Right cardiac atrium (tissue), 5 donors: ENCODE measurements at places on chromosomes 2 and 18. TPM values are rescaled to one million over a fixed set of nuclear protein-coding genes. Genes with fewer than 3 reads are reported as not detected.

- DNase-seq, result no peak
Measured at GRCh38 chr2:178392215-178392614, 58.8 kb downstream of the PRKRA start.

Gene TRPM8
- total RNA-seq, result not detected

DNA sequence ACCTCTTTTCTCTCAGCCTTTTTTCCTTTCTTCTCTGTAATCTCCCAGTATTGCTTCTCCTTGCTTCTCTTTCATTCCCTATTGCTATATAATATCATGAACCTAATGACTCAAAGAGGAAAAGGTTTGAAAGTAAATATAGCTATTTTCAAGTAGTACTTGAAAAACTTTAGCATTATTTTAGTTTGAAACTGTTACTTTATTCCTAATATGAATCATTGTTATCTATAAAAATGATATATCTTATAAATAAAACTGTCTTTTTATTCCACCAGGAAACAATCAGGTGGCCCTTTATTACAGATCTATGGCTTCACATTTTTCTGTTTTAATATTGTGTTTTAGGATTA is 311 bp upstream of the SCN1A start:
- DNase-seq, result no peak

Gene MAL
- total RNA-seq, result 10.0 TPM

DNA sequence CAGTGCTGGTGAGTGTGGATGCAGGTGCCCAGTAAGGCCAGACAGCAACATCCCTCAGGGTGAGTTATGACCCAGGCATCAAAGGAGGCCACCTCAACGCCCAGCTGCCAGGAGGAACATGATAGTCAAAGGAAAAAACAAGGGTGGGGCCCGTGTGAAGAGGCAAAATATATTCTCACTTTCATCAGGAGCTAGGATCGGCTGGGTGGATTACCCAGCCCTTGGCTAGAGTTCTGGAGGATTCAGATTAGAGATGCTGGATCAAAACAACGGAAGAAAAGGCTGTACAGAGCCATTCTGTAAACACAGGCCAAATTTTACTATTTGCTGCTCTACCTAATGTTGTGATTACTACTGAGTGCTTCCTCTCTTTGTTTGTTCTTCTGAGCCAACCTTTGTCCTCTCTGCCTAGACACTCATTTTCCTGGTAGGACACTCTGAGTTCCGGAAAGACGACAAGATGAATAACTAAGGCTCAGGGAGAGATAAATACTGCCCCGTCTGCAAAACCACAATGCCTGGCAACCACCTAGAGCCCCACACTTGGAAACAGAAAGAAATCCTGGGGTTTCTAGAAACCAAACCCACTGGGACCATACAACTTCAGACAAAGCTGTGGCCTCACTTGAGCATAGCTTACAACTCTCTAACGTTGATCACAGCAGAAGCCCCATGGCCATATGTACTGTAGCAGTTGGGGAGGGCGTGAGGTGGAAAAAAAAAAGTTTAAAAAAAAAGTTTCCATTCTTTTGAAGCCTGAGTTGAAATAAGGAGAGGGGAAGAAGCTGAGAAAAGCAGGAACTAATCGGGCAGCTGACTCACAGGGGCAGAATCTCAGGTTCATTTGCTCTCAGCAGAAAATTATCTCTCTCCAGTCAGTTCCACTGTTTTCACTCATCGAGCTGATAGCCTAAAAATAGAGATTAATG is 17.8 kb upstream of the PMAIP1 start:
- DNase-seq, result no peak

- no peak for DNase-seq
Measured at GRCh38 chr2:144470334-144470733, 49.6 kb downstream of the ZEB2 start.

GRCh38 chr2:74205596-74205995 is 7.2 kb downstream of the MTHFD2 start:
- DNase-seq, result no peak

Gene SPEG
- 157 TPM for total RNA-seq
